Stimulated activated CD8-positive, alpha-beta memory T cell treated with anti-CD3 and anti-CD28 coated beads, Interleukin-2, amount 100 ng/mL, for 48 hours (primary cell): ENCODE measurements at places on chromosomes 5 and 9.

GRCh38 chr5:159605585-159605984, 275.3 kb upstream of the IL12B start:
- DNase-seq = no peak

GRCh38 chr9:121294151-121294743, 26.3 kb downstream of the GSN start:
- DNase-seq = no peak

DNA sequence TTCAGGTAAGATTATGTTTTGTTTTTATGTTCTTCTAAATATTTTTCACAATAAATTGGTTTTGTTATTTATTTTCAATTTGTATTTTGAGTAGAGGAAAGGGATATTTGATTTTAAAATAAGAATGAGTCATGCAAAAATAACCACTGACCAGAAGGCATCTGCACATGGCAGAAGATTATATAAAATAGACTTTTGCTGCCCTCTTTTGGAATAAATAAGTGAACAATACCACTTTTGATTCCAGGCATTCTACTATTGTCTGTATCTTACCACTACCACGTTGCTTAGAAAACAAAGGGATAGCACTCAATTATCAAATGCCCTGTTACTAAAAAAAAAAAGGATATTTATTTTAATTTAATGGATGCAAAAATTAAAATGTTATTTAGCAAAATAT, 227.3 kb upstream of the ITGA1 start:
- DNase-seq = no peak

- no peak for DNase-seq
Observed at GRCh38 chr5:134577022-134577795, 51.7 kb downstream of the JADE2 start.

GRCh38 chr9:90808890-90809685, 7.5 kb downstream of the SYK start:
- DNase-seq = no peak

DNA sequence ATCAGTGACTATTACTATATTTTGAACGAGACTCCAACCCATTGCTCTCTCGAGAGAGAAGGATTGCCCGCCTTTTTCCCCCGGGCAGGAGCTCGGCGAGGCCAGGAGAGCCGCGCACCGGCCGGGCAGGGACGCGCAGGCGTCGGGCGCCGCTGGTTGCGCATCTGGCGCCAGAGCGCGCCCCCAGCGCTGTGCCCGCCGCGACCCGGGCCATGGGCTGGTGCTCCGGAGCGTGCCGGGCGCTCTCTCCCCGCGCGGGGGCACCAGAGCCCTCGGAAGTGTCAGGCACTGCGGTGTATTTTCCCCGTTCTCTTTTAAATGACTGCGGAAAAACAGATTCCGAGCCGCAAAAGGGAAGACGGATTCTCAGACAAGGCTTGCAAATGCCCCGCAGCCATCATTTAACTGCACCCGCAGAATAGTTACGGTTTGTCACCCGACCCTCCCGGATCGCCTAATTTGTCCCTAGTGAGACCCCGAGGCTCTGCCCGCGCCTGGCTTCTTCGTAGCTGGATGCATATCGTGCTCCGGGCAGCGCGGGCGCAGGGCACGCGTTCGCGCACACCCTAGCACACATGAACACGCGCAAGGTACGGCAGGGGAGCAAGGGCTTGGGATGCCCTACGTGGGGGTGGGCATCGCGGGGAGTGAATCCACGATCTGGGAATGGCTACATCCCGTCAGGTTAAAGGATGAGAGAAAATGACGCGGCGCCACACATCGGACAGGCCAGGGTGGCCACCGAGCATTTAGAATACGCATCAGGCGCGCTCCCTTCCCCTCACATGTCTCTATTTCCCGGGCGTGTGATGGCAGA, 1.1 kb upstream of the NTRK2 start:
- peak; percentile 40 for DNase-seq

DNA sequence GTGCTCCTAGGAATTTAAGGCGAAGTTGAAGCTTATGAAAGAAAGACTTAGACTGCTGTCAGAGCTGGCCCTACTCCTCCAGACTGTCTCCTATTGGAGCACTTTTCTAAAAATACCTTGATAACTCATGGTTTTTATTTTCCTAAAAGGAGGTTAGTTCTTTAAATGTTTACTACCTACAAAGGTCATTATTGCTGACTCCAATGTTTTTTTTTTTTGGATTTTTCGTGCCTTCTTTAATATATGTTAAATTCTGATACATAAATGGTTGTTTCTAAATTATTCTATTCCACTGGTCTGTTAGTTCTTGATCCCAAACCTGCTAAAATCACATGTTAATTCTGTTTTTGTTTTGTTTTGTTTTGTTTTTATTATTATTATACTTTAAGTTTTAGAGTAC, 227.6 kb upstream of the FTMT start:
- no peak for DNase-seq

- DNase-seq = no peak
Observed at GRCh38 chr5:1186351-1187233, 14.8 kb upstream of the SLC6A19 start.

DNA sequence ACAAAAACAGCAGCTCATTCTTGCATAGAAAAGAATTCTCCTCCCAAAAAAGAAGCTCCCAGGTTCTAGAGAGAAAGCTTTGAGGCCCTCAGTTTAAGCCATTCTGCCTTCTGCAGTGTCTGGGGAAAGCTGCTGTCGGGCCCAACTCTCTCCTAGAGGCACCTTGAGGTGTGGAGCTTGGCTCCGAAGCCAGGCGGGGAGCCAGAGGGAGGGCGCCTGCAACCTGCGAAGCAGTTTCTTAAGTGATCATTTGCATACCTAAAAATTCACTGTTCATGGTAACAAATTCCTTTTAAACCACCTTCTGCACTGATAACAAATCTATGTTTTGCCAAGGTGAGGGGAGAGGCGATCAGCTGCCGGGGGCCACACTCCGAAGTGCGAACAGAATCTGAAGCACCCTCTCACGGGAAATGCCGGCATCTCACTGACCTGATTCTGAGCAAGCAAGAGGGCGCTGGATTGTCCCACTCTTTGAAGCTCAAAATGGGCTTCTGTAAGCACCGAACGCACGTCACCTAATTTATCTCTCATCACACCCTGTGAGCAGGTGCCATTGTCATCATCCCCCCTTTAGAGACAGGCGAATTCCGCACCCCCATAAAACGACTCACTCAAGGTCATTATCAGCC, 86.1 kb downstream of the GTF3C4 start:
- no peak for DNase-seq

- peak; percentile 22 for DNase-seq
Observed at GRCh38 chr5:7927466-7928375, 58.8 kb downstream of the MTRR start.

DNA sequence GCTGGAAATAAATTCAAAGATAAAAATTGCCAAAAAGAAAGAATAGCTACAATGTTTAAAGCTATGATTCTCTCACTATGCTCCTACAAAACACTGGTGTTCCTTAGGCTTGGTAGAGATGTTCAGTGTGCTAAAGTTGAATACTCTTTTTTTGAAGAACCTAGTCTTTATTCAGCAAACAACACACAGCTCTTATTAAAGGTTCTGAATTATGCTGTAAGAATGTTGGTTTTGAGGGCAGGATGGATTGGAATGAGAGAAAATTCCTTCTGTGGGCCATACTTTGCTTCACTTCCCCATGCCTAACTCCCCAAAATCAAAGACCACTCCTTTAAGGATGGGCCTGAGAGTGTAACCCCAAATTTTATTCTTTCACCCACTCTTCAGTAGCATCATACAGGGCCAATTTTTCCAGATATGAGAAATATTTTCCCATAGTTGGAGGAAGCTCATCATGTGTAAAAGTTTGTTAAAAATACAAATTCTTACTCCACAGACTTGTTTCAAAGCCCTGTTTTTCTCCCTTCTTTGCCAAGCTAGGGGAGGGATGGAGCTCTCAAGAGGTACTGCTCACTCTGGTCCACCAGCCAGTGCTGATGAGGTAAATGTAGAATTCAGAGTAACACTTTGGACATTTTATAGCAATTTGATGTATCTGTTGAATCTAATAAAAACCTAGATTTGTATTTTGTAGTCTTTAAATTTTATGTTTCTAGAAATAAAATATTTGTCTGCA, 99.3 kb downstream of the GDNF start:
- DNase-seq = no peak

- DNase-seq = no peak
Observed at GRCh38 chr5:34523387-34523726, 132.8 kb upstream of the RAI14 start.

GRCh38 chr5:157541447-157542118, 34.0 kb downstream of the ADAM19 start:
- DNase-seq = no peak

DNA sequence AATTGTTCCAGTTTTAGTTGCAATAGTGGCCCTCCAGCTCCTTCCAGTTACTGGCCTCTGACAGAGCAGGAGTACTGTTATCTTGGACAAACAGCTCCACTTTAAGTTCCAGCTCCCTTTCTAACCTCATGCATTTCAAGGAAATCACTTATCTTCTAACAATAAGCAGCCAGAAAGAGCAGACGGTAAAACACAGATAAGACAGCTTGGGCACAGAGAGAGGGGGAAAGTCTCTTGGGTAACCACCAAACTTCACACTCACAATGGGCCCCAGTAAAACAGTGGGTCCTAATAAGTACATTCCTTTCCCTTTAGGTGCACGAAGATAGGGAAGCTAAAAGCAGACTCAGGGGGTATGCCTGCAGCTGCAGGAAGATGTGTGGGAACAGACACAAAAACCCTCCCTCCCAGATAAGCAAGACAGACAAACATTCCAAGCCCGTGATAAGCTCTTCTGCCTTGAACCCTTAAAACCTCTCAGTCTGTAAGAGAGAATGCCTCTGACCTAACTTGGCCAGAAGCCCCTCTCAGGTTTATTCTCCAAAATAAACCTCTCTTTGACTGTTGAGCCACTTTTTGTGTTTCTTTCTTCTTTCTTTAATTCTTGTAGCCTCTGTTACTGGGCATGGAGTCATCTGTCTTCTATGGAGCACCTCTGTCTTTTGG, 30.8 kb downstream of the OR1J1 start:
- DNase-seq = no peak

- DNase-seq = no peak
Observed at GRCh38 chr5:8227112-8227511, 358.2 kb downstream of the MTRR start.

DNA sequence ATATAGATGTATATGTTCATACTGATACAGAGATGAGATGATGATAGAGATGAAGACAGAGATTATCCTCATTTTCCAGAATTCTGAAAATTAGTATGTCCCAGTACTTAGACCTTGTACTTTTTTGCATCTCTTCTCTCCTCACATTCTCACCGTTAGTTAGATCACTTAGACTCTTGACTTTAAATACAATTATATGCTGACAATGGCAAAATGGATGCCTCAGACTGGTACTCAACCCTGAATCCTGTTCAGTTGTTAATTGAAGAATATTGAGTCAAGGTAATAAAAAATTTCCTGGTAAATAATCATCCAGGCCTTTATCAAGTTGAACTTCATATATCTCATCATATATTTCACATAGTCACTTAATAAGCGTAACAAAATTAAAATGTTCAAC, 505.4 kb downstream of the EFNA5 start:
- DNase-seq = no peak

GRCh38 chr5:10581867-10582511, 18.1 kb downstream of the ANKRD33B start:
- no peak for DNase-seq

- DNase-seq = no peak
Observed at GRCh38 chr5:85500869-85501268, 1116.2 kb upstream of the EDIL3 start.

GRCh38 chr5:138805096-138805495, 51.9 kb downstream of the CTNNA1 start:
- no peak for DNase-seq

- no peak for DNase-seq
Observed at GRCh38 chr5:10469253-10470050, 27.8 kb downstream of the ROPN1L start.

DNA sequence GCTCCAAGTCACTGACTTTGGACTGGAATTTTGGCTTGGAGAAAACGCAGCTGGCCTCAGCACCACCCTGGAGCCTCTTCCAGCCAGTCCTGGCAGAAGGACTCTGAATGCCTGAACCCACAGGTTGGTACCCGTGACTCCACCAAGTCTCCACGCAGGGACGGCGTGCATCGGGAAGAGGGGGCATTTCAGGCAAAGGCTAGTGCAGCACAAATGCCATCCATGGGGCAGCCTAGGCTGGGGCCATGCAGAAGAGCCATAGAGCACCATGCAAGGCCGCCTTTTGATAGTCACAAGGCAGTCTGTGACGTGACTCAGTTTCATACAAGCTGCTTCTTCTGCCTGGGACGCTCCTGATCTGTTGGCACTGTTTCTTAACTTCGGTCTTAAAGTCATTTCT, 28.0 kb downstream of the GDNF start:
- DNase-seq = no peak

DNA sequence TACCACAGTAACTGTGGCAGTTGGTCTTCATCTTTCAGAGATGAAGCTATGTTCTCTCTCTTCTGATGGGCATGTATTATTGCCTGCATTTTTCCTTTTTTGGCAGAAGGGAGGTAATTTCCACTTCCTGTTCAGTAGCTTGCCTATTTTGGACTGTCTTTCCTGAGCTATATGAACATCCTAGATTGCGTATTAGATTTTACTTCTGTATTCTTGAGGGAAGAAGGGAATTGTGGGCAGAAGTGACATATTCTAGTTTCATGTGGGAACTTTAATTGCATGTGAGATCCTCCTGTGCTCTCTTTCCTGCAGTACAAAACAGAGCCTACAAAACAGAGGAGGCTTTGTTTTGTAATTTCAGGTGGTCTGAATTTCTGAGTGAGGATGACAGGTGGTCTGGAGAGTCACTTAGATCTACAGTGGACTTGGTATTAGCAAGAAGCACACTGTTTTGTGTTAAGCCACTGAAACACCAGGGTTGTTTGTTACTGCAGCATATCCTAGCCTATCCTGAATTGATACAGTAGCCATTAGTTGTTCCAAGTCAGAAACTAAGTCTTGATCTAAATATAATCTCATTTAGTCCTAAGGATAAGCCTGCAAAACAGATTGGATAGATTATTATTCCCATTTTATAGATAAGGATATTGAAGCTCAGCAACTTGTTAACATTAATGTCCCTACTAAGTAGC, 68.1 kb downstream of the AOPEP start:
- no peak for DNase-seq

GRCh38 chr9:21381448-21382339, 3.5 kb downstream of the IFNA2 start:
- no peak for DNase-seq

GRCh38 chr5:2902742-2903297, 151.3 kb upstream of the IRX2 start:
- DNase-seq = no peak

DNA sequence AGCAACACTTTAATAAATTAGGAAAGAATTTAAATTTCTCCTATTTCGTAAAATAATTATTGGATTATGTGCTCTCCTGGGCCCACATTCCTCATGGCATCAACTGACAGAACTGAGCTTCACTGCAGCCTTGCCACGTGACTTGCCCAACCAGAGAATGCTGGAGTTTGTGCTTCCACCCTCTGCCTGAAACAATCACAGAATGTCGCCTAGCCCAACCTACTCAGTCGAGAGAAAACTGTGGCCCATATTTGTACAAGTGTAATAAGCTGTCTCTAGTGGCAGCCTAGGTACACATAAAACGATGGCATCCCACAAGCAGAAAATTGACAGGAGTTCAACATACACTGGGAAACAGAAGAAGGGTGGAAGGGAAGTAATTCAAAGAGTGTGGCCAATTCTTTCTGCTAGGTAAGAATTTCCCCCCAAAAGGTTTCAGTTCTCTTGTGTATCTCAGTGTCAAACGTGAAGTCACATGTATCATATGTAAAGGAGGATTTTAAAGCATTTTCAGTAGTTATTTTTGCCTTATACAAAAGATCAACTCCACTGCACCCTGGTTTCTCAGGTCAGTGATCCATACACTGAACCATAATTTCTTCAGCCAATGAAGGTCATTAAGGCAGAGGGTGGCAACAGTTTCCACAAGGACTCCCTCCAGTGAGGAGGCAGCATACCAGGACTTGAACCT, 41.7 kb downstream of the ZNF608 start:
- DNase-seq = no peak
